ENCODE measurements at places on chromosomes 6 and 20.
A peak's percentile ranks its signal among the peaks of the same experiment; 100 is the strongest.

DNA sequence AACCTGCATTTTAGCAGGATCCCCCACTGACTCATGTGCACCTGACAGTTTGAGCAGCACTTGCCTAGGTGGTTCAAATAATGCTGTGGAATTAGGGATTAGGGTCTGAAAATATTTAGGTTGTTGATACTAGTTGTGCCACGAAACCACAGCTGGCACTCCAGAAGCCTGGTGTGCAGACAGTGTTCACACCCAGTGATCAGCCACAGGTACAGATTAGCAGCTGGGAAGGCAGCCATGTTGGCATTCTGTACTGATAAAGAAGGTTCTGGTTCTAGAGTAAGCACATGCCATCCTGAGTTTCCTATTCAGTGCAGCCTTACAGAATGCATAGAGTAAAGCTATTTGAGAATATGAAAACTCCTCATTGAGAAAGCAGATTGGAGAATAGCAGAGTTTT lies 30.1 kb downstream of the TMEM74B start:
- DNase-seq: no peak

DNA sequence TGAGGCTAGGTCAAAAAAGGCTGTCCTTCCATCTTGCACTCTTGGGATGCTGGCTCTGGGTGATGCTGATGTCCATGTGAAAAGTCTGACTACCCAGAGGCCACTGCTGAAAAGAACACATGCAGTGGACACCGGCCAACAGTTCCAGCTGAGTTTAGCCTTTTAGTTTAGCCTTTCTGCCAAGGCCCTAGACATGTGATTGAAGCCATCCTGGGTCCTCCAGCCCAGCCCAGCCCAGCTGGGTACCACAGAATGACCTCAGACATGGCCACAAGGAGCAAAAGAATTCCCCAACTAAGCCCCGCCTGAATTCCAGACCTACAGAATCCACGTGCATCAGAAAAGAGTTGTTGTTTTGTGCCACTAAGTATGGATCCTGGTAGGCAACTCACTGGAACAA lies 17.4 kb downstream of the PIGT start:
- peak; percentile 73 for DNase-seq

DNA sequence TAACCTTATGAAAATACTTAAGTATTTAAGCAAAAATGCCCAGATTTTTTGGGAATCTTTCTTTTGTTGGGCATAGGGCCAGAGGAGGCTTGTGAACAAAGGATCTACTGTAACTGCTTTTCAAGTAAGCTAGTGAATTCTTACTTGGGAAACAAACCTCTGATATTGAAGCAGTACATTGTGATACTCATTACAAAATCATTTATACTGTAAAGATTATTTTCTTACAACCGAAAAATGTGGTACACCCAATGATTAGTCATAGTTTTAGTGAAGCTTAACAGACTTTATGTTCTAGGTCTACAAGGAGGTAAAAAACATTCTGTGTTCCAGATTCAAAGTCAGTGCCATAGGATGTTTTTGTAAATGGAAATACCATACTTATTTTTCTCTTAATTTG lies 272.9 kb upstream of the KCNQ5 start:
- peak; percentile 6 for DNase-seq

DNA sequence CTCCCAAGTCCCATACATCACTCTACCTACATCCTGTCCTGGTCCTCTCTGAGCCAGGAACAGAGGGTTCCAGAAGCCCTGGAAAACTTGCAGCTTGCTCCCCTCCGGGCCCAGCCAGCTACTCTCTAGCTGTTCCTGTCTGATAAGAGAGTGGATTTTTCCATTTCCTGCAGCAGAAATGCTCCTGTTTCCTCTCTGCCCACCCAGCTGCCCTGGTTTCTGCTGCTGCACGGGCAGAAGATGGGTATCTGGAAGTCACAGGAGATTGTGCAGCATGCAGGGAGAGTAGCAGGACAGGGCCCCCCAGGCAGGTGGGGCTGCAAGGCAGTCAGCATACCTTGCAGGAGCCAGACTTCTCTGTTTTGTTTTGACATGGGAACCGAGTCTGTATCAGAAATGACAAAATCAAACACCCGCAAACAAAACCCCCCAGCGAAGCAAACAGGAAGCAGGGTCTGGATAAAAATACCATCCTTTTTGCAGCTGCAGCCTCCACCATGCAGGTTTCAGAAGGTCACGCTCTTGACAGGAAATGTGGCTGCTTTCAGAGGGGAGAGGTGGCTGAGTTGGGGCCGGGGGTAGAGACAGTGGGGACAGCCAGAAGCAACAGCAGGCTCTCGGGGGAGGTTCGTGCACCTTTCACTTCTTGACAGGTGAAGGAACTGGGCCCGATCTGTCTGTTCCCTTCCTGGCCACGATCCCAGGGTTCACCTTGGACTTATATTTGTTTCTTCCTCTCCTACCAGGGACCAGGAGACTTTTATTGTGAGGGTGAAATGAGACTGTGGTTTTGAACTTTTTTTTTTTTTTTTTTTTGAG lies 50.8 kb upstream of the FAM83D start:
- peak; percentile 22 for DNase-seq

DNA sequence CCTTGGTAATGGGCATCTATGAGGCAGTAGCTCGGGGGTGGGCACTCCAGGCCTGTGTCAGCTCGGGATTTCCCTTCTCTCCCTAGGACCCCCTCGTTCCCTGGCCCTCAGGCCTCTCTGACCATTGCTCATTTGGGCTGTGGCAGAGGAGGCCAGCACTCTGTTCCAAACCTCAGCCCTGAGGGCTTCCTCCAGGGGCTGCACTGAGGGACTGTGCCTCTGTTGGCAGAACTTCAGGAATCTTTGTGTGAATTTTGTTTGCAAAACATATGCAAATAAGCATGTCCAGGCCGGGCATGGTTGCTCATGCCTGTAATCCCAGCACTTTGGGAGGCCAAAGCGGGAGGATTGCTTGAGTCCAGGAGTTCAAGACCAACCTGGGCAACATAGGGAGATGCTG lies 11.0 kb downstream of the PACSIN1 start:
- DNase-seq: peak; percentile 38

GRCh38 chr6:81589465-81590313 lies 162.8 kb downstream of the TENT5A start:
- DNase-seq: no peak

- DNase-seq: no peak
Measured at GRCh38 chr20:35472209-35472608, 16.8 kb downstream of the CEP250 start.

- no peak for DNase-seq
Measured at GRCh38 chr6:130063806-130064205, 45.4 kb downstream of the L3MBTL3 start.

DNA sequence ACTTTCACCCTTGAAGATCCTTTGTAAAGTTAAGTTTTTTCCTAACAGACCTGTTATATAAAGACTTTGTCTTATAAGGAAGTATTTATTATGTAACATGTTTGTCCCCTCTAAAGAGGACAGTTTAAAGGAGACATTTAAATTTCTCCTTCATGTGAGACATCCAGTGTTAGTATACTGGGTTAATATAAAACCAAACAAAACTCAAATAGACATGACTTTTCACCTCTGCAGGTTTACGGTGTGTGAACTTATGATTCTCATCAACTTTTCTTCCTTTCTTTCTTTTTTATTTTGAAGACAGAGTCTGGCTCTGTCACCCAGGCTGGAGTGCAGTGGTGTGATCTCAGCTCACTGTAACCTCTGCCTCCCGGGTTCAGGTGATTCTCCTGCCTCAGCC lies 17.4 kb upstream of the MPC1 start:
- DNase-seq: no peak

DNA sequence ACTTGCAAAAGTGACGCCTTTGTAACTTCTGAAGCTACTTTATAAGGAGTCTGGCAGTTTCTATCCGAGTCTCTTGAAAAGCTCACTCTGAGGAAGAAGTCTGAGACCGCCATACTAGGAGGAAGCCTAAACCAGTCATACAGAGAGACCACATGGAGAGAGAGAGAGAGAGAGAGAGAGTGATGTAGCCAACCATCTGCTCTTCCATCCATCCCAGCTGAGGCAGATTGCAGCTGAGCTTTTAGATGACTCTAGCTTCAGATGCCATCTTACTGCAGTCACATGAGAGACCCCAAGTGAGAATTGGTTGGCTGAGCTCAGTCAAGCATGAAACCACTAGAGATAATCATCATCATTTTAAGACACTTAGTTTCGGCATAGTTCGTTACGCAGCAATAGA lies 15.0 kb upstream of the DTNBP1 start:
- DNase-seq: no peak

- no peak for DNase-seq
Measured at GRCh38 chr6:157236040-157236725, 87.1 kb downstream of the TMEM242 start.

GRCh38 chr20:18678549-18679419 lies 90.9 kb downstream of the DTD1 start:
- no peak for DNase-seq

DNA sequence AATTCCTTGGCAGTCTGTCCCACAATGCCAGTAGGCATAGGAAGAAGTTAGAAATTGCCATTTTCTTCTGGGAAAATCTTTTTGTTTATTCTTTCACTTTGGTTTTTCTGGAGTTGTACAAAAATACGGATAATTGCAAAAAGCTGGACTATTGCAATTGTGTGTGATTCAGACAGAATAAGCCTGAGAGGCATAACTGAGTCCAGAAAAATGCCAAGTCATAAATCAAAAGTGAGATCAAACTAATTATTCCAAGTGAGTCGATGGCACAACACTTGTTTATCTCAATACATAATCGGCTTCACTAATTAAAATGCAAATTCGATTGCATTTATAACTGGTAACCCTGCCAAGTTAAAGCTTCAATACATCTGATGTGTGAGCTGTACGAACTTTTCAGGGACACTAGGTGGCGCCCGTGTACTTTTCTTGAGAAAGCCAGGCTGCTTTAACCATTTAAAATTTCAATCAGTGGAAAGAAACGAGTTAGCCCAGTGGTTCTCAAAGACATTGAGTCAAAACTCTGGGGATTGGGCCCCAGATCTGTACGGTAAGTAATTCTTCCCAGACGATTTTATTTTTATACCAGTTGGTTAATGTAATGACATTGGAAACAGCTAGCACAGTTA lies 102.6 kb downstream of the LAMP5 start:
- peak; percentile 60 for DNase-seq

- no peak for DNase-seq
Measured at GRCh38 chr20:56391596-56392131, 351 bp downstream of the AURKA start.

DNA sequence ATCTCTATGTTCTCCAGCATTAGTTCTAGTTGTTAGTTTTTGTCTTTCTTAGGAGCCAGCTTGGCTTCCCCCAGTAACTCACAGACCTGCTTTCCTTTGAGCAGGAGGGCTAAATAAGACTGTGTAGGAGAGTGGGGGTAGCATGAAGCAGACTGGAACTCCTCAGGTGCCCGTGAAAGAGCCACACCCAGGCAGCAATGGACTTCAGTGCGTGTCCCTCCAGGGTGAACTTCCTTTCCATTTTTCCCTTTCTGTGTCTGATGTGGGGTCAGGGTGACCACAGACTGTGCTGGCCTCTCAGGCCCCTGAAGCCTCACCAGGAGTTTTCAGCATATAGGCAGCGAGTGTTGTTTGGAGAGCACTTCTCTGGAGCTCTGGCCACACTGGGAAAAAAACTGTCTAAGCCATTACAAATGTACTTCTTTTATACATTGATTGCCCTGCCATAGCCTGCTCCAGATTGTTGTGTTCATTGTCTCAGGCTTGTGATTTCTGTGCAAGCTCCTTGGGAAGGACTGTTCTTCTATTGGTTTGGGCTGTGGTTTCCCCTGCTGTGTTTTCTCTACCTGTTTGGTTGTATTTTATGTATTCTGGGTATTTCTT lies 55.7 kb downstream of the SH3BGRL2 start:
- no peak for DNase-seq

DNA sequence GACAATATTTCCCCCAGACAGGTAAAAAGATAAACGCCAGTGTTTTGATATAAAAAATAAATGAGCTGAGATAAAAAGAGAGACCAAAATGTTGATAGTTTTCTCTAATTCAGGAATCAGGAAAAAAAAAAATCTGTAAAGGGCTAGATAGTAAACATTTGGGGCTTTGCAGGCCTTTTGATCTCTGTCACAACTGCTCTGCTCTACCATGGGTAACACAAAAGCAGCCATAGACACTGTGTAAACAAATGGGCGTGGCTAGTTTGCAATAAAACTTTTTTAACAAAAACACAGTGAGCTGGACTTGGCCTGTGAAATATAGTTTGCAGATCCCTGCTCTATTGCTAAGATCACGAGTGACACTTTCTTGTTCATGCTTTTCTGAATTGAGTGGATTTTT lies 219.1 kb upstream of the STXBP5 start:
- no peak for DNase-seq

DNA sequence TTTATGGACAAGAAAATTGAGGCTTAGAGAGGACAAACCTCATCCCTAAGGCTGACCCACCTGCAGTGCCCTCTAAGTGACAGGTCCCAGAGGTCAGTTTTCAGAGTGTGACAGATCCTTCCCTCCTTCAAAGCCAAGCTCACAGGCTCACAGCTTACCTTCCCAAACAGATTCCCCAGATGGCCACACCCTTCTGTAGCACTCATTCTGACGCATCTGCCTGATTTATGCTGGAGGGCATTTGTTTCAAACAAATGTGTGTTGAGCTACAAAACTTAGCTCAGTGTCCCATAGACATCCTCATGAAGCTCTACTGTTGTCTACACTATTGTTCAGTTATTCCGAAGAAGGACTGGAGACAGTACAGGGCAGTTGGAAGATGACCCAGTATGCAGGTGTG lies 60.6 kb upstream of the RIN2 start:
- DNase-seq: no peak

DNA sequence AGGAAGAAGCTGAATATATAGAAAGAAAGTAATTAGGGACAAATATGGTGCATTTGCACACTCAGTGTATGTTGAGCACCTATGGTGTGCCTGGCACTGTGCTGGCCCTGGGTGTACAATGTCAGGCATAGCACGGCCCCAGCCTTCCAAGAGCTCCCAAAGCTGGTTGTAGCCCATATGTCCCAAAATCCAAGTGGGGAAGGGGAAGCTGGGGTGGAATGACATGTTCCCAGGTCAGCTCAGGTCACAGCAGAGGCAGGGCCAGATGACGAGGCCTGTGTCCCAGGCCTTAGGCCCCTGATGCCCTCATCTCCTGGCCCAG lies 170.0 kb downstream of the VEGFA start:
- DNase-seq: no peak

DNA sequence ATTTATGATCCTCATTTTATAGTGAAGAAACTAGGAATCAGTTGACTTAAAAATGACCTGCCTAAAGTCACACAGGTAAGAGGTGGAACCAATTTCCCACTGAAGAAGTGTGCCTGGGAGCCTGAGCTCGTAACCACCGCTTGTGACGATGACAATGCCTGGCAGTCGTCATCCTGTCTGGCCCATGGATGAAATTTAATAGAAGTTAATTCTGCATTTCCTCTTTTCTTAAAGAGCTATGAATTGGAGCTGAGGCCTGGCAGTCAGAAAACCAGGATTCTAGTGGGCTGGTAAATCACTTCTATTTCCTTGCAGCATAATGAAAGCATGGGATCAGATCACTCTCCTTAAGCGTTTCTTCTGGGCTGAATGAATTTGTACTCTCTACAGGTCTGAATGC lies 200.0 kb upstream of the SGK1 start:
- DNase-seq: peak; percentile 65

- DNase-seq: no peak
Measured at GRCh38 chr6:55033016-55033546, 141.2 kb upstream of the HCRTR2 start.
